A549 (cell line): ENCODE measurements at places on chromosomes 1 and 21.
A peak's percentile ranks its signal among the peaks of the same experiment; 100 is the strongest.

DNA sequence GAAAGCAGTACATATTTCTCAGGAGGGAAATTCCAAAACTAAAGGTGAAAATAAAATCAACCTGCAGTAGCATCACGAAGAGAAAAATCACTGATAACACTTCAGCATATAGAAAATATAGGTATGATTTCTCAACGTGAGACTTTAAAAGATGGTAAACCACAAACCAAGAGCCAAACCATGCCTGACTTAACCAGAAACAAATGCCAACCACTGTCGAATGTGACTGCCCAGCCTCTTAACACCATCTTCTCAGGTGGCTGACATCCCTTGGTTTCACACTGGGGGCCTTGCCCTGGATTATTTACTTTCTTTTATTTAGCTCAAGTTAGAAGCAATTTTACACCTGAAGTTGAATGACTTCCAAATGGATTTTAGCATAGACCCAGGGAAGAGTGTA, 10.1 kb downstream of the HMGCS2 start:
- DNase-seq: no peak

GRCh38 chr1:12052997-12053686, 10.0 kb upstream of the TNFRSF8 start:
- no peak for DNase-seq

DNA sequence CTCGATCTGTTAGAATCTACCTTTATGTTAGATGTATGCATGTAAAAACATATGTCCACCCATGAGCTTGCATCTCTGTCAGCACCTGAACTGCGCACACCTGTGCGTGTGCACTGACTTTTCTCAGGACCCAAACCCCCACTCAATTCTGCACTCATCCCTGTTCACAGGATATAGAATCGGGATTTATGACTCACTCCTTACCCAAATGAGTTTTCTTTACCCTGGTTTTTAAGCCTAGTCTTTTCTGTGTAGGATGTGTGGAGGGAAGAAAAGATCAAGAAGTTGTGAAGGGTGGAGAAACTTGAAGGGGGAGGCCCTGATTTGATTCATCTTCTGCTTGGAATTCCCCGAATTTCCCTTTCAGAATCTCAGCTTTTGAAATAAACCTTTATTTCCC, 2.4 kb downstream of the ACKR1 start:
- no peak for DNase-seq

DNA sequence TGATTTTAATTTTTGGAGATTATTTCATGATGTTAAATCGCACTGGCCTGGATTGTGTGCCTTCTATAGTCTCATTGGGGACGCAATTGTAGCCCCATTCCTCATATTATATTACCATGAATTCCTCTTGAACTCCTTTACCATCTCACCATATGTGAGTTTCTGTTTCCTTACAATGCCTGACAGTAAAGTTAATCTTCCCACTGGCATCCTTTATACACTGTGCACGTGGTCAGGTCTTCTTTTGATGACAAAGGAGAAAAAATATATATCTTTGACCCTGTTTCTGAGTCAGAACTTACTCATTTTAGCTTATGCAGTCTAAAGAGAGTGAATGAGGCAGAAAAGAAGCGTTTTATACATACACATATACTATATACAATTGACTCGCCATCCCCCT, 774 bp upstream of the ABL2 start:
- peak; percentile 17 for DNase-seq

- no peak for DNase-seq
These were observed 594 bp upstream of the PANK4 start for GRCh38 chr1:2526824-2527555.

GRCh38 chr1:218284377-218284916, 646 bp upstream of the RRP15 start:
- DNase-seq: no peak

DNA sequence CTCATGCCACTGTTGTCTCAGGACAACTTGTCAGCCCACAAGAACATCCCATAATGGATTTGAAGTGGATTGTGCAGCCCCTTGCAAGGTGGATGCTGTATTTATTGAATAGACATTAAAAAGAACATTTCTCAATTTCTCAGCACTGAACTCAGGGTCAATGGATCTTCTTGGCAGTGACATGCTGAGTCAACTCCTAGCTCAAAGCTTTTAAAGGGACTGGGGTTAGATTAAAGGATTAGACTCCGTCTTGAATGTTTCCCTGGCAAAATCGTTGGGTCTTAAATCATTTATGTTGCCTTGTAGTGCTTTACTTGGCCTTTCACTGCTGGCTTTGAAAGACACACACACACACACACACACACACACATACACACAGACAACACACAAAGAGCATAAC, 221.6 kb upstream of the PBX1 start:
- no peak for DNase-seq

GRCh38 chr1:11918799-11919519, 7.3 kb downstream of the KIAA2013 start:
- no peak for DNase-seq

GRCh38 chr1:110492573-110492972, 26.4 kb downstream of the KCNA10 start:
- no peak for DNase-seq

- no peak for DNase-seq
These were observed 129.8 kb downstream of the CNIH3 start for GRCh38 chr1:224745924-224746323.

DNA sequence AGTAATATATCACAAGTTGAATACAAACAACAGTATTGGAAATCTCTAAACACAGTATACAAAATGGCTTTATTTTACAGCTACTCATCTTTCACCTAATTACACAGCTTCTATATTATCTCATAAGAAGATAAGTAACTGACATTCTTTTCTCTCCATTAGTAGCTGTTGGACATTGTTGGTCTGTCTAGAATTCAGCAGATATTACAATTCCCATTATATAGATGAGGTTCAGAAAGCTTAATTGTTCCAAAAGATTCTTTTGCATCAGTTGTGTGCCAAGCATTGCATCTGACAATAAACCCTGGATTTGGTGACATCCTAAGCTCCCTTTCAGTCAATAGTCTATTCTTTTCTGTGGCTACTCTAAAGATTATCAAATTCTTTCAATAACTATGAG, 187.0 kb downstream of the NTMT2 start:
- no peak for DNase-seq

DNA sequence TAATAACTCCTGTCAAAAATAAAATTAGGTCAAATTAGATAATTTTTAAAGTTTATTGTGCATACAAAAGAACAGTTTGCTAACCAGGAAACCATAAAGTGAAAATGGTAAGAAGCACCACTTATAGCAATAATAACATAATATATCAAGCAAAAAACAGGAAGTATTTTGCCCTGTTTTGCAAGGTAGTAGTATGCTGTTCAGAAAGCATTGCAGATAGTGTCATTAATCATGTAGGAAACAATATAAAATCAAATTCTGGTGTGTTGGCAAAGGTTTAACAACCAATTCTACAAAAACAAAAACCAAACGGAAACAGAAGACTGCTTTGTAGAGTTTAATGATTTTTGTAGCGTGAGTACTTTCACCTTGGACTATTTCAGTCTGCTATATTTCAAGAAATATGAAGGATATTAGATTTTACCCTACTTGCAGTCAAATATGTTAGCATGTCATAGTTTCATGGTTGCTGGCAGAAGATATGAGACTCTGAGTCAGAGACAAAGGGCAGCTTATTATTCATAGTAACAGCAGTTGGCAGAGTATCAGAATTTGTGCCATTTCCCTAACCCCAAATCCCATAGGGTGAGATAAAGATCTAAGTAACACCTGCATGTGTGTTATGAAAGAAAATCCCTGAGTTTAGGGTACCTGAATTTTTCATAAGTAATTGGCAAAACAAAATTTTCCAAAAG, 729.0 kb upstream of the BRINP3 start:
- no peak for DNase-seq

DNA sequence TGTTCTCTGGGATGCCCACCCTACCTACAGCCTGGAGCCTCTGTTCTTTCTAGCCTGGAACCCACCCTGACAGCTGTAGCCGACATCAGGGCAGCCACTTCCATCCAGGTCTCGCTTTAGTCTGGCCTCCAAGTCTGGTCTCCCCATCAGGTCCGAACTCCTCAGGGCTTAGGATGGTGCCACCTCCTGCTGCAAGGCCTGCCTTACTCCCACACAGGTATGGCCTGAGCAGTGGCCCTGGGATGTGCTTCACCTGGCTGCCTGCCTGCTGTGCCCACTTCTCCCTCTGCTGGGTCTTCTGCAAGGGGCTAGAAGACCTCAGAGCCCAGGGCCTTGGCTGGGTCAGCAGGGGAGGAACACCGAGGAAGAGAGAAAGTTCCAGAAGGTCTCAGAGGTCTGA, 35.7 kb upstream of the MAGOH start:
- DNase-seq: no peak

DNA sequence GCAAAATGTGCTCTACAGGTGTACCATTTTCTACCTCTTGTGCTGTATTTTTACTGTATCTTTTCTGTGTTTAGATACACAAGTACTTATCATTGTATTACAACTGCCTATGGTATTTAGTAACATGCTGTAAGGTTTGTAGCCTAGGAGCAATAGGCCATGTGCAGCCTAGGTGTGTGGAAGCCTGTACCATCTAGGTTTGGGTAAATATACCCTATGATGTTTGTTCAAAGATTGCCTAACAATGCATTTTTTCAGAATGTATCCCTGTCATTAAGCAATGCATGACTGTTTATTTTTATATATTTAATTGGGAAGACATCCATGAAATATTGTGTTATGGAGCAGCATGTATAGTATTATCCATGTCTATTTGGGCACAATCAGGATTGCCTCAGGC, 11.0 kb downstream of the ETV3L start:
- no peak for DNase-seq

GRCh38 chr1:161502641-161503393, 2.4 kb upstream of the FCGR2A start:
- no peak for DNase-seq

GRCh38 chr1:233904633-233905415, at the start of gene SLC35F3:
Gene SLC35F3 (plus strand): TSS chr1:233904676.
- peak; percentile 84 for DNase-seq

DNA sequence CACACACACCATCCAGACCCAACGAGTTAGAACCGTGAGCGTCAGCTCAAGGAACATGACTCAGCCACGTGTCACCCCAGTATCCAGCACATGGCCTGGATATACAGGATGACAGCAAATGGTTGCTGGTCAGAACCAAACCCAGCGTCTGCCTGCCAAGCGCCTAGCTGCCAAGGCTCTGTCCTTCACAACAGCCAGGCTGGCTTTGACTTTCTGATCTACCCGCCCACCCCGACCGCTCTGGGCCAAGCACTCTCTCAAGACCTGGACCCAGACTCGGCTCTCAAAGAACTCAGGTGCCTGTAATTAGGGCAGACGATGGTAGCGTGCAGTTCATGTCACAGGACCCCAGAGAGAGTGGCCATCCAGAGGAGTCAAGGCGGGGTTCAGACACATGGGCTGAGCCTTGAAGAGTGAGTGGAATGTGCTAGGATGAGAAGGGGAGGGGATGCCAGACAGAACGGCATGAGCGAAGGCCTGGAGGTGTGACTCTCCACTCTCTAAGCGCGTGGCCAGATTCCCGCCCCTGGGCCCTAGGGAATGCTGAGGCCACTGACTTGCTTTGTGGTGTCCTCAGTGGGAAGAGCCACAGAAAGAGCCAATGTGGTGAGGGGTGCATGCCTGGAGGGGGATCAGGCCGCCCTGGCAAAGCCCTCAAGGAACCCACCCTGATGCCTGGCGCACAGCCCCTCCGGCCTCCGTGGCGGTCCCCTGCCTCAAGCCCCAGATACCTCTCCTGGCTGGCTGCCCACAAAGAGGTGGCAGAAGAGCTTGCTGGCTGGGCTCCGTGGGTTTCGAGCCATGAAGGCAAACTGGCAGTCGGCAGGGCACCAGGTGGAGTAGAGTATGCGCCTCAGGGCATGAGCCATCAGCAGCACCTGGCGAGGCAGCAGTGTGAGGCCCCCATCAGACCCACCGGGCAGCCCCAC, 7.0 kb downstream of the SH2D5 start:
- DNase-seq: no peak

DNA sequence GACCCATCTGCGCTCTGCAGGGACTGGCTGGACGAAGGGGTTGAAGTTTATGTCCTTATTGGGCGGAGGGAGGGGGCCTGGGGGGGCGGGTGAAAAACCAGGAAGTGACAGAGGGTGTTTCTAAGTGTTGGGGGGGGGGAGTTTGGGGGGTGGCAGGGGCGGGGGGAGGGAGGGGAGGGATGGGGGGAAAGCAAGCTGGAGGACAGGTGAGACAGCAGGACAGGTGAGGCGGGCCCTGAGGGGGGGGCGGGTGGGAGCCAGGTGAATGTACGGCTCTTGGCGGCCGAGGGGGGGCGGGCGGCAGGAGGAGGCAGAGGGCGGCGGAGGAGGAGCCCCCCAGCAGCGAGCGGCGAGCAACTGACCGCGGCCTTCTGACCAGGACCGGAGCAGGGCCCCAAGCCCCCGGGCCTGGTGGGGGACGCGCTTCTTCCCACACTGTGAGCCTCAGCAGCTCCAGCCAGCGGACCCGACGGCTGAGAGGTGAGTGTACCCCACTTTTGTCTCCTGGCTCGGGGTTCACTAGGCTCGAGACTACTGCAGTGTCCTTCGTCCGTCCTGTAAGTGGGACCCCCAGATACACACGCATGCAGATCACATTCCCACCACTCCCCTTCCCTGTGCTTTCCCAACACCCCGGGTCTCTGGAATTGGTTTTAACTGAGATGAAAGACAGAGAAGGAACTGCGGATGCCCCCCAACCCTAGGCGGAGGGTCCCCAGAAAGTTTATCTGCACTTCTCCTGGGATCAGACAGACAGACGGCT, at the start of gene ZBTB7B:
Gene ZBTB7B, plus strand, starts transcription at position 339 of the 763 bp plus-strand sequence. CDS start 11,859 bp downstream, outside the sequence.
- DNase-seq: no peak

- no peak for DNase-seq
These were observed 241.9 kb upstream of the RUNX1 start for GRCh38 chr21:35291034-35291433.

GRCh38 chr1:203395751-203396150, 44.8 kb upstream of the FMOD start:
- no peak for DNase-seq

GRCh38 chr1:163570071-163570470, 248.3 kb downstream of the NUF2 start:
- no peak for DNase-seq

GRCh38 chr1:211737115-211738035, 62.0 kb upstream of the NEK2 start:
- DNase-seq: no peak

DNA sequence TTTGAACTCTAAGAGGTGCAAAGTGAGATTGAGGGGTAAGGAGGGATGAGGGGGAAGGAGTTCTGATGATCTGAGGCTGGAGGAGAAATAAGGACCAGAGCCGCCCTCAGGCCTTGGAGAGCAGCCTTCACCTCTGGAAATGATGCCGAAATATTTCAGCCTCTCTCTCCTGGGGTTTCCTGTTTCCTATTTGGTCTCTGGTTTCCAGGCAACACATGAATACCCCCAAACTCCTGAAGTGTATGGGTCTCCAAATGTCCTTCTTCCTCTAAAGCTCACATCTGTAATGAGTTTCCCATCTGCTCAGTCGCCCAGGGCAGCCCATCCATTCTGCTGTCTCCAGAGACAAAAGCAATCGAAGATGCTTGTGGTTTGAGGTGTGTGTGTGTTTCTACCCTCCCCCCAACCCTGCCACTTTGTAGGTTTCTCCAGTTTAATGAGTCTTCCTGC, 52.0 kb upstream of the FAM20B start:
- no peak for DNase-seq
